IPS DF 6.9 (cell line): ENCODE measurements at places on chromosomes 7 and 10.

- no peaks in the 10 kb centered on the region for H3K27me3 ChIP-seq
- DNase-seq = no peak
- H3K27ac ChIP-seq = no peak overlapping the region
- H3K4me3 ChIP-seq = no peak overlapping the region
These were observed 23.9 kb downstream of the VSIR start for GRCh38 chr10:71749396-71749795.

DNA sequence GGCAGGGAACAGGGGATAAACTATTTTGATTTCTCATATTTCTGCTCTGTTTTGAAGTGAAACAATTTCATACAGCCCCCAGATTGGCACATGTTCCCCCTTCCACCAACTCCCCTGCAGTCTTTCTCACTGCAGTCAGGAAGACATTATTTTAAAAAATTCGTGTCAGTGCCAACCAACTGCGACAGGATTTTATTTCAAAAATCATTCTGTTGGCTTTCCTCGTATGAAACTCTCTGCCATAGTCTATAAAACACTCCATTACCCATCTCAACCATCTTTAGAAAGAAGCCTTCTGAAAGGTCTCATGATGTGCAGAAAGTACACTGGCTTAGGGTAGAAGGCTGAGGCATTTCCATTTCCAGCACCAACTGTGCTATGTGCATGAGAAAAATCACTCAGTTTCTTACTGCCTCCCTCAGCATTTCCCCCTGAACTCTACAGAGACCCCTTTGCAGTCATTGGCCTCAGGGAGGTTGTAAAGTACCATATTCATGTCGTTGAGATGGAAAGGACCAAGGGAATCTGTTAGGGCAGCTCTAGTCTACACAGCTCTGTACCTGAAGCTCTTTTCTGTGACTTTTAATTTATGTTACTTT lies 46.9 kb downstream of the STEAP1B start:
- H3K27ac ChIP-seq = no peak overlapping the region
- H3K4me3 ChIP-seq = no peak overlapping the region
- no peaks in the 10 kb centered on the region for H3K27me3 ChIP-seq
- H3K36me3 ChIP-seq = no peaks in the 10 kb centered on the region

DNA sequence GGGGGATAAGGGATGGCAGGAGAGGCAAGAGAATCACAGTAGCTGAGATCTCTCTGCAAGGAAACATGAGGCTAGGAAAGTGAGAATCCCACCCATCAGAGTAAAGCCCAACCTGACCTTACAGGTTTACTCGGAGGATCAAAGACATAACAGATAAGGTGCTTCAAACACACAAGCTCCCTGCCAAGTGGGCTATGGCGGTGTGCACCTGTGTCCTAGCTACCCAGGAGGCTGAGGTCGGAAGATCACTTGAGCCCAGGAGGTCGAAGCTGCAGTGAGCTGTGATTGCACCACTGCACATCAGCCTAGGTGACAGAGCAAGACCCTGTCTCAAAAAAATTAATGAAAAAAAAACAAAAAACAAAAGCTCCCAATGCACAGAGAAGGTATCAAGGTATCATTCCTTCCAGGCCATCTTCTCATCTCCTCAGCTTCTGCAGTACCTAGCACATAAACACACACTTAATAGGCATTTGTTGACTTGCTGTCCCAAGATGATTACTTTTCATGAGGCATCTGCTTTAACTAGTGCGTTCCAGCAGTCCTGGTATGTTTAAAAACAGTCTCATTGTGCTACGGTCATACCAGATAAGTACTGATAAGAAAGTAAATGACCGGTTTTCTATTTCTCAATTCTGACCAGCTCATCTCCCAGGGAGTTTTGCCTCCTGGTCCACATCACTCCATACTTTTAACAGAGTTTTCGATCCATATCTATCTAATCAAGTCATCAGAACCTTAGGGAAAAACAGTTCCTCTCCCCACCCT lies 13.3 kb downstream of the GNA12 start:
- H3K36me3 ChIP-seq = no peaks in the 10 kb centered on the region
- peaks cover 6% of the 10 kb centered on the region for H3K4me1 ChIP-seq
- DNase-seq = no peak

- no peak for DNase-seq
- no peak overlapping the region for H3K4me3 ChIP-seq
- no peaks in the 10 kb centered on the region for H3K36me3 ChIP-seq
- no peaks in the 10 kb centered on the region for H3K27me3 ChIP-seq
These were observed 18.0 kb downstream of the SLC25A13 start for GRCh38 chr7:96303686-96304443.

DNA sequence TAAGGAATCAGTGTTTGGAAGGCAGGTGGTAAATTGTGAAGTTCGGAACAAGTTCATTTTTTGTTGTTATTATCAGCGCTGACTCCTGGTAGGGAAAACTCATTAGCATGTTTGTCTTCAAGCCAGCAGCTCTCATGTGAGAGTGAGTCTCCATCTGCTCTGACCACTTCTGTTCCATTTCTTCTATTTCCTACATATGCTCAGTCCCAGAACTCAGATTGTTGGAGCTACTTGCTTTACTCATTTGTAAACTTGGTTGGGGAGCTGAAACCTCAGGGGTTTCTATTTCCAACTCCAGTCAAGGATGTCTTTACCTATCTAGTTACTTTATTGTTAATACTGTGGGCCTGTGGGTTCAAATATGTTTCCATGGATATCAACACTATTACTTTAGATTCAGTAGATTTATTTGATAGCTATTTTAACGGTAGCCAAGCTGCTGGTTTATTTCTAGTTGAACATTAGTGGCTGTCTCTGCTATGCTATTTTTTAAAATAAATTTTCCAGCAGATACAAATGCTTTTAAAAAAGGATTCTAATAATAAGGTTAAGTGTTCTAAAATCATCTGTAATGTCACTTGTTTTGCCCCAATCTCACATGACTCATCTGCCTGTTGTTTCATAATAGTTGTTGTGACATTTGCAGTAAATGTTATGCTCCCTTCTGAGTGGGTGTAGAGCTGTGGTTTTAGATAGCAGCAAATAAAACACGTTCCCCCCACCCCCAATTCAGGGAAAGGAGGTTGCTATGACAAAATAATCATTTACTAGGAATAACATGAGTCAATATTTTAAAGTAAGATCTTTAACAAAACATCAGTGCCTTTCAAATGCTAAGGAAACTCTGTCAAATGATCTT lies 143.3 kb downstream of the HDAC9 start:
- no peaks in the 10 kb centered on the region for H3K27me3 ChIP-seq
- no peak overlapping the region for H3K4me3 ChIP-seq
- H3K4me1 ChIP-seq = no peaks in the 10 kb centered on the region
- no peaks in the 10 kb centered on the region for H3K36me3 ChIP-seq
- DNase-seq = no peak
- no peak overlapping the region for H3K27ac ChIP-seq

- no peak overlapping the region for H3K4me3 ChIP-seq
- H3K27me3 ChIP-seq = no peaks in the 10 kb centered on the region
- H3K27ac ChIP-seq = no peak overlapping the region
- no peaks in the 10 kb centered on the region for H3K36me3 ChIP-seq
These were observed 269.0 kb upstream of the ETV1 start for GRCh38 chr7:14258441-14258840.

GRCh38 chr7:102287111-102287980 lies 678 bp downstream of the SH2B2 start:
- no peaks in the 10 kb centered on the region for H3K27me3 ChIP-seq
- DNase-seq = no peak
- no peak overlapping the region for H3K27ac ChIP-seq

DNA sequence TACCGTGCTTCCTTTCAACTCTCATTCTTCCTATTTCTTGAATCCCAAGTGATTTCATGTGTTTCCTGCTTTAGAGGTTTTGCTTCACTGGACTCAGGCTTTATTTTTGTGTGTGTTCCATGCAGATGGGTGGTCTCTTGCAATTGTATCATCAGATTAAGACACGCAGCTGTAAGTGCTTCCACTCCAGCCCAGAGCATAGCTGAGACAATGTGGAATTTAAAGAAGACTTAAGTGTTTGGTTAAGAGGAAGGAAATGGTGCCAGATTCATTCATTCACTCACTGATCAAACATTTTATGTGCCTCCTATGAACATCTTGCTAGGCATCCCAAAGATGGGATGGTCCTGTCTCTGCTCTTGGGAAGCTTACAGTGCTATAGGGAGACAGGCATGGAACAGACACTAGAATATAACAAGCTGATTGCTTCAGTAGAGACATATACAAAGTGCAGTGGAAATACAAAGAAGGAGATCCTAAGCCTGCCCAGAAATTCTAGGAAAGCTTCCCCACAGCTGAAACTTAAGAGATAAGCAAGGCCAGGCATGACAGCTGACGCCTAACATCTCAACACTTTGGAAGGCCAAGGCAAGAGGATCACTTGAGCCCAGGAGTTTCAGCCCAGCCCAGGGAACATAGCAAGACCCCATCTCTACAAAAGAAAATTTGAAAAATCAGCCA lies 46.1 kb upstream of the LRRC17 start:
- no peaks in the 10 kb centered on the region for H3K36me3 ChIP-seq
- H3K4me1 ChIP-seq = no peaks in the 10 kb centered on the region
- H3K4me3 ChIP-seq = no peak overlapping the region
- no peaks in the 10 kb centered on the region for H3K27me3 ChIP-seq

- no peak overlapping the region for H3K4me3 ChIP-seq
- no peak overlapping the region for H3K27ac ChIP-seq
- no peaks in the 10 kb centered on the region for H3K36me3 ChIP-seq
- H3K27me3 ChIP-seq = no peaks in the 10 kb centered on the region
- H3K4me1 ChIP-seq = no peaks in the 10 kb centered on the region
These were observed 31.4 kb upstream of the ZNF32 start for GRCh38 chr10:43680035-43680434.

GRCh38 chr10:81576336-81576735 lies 298.7 kb upstream of the NRG3 start:
- H3K4me1 ChIP-seq = no peaks in the 10 kb centered on the region
- no peak for DNase-seq
- no peak overlapping the region for H3K4me3 ChIP-seq
- H3K36me3 ChIP-seq = no peaks in the 10 kb centered on the region

- H3K27ac ChIP-seq = no peak overlapping the region
- H3K4me3 ChIP-seq = no peak overlapping the region
- DNase-seq = no peak
- no peaks in the 10 kb centered on the region for H3K36me3 ChIP-seq
These were observed 44.3 kb upstream of the PRKCQ start for GRCh38 chr10:6624392-6624791.

GRCh38 chr10:28939281-28940157 lies 262.2 kb downstream of the BAMBI start:
- peak overlapping the region; percentile 30; the same call in 1 of the 2 replicates for H3K4me3 ChIP-seq
- H3K27ac ChIP-seq = no peak overlapping the region
- peak; percentile 66 for DNase-seq
- no peaks in the 10 kb centered on the region for H3K4me1 ChIP-seq
- no peaks in the 10 kb centered on the region for H3K36me3 ChIP-seq

DNA sequence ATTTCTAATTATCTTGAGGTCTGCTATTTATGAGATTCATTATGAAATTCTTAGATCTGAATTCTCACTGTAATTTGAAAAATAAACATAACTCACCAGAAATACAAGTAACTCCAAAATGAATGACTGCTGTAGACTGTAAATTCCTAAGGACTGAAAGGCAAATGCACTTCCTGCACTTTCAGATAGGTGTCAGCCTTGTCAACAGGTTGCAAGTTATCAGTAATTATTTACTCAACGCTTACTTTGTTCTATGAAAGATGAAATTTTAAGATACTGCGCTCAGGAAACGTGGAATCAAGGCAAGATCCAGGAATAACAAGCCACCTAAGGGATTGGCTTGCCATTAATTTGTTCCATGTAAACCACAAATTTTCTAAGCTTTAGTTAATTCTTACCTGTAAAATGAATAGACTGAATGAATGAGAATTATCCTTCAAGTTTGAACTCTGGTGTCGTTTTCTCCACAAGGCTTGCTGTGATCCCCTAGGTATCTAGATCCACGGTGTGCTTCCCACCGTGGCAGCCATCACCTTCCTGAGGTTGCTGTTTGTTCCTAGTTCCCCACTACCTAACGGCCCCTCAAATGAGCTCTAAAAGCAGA lies 12.6 kb downstream of the DHX32 start:
- H3K36me3 ChIP-seq = peaks cover 7% of the 10 kb centered on the region
- no peak for DNase-seq
- no peaks in the 10 kb centered on the region; the same call in 1 of the 2 replicates for H3K4me1 ChIP-seq
- H3K27ac ChIP-seq = no peak overlapping the region
- H3K4me3 ChIP-seq = no peak overlapping the region

- DNase-seq = no peak
- H3K4me1 ChIP-seq = no peaks in the 10 kb centered on the region
- H3K27ac ChIP-seq = no peak overlapping the region
These were observed 80.9 kb upstream of the VWC2 start for GRCh38 chr7:49692516-49692915.

- no peak for DNase-seq
- H3K4me1 ChIP-seq = no peaks in the 10 kb centered on the region
- H3K27ac ChIP-seq = no peak overlapping the region
- no peak overlapping the region for H3K4me3 ChIP-seq
- H3K27me3 ChIP-seq = no peaks in the 10 kb centered on the region
These were observed 102.6 kb downstream of the VIPR2 start for GRCh38 chr7:159042103-159042502.

- H3K4me3 ChIP-seq = no peak overlapping the region
- H3K36me3 ChIP-seq = no peaks in the 10 kb centered on the region
- no peak overlapping the region for H3K27ac ChIP-seq
- H3K4me1 ChIP-seq = no peaks in the 10 kb centered on the region
- DNase-seq = no peak
These were observed 822 bp downstream of the SAMD9L start for GRCh38 chr7:93147363-93147762.

DNA sequence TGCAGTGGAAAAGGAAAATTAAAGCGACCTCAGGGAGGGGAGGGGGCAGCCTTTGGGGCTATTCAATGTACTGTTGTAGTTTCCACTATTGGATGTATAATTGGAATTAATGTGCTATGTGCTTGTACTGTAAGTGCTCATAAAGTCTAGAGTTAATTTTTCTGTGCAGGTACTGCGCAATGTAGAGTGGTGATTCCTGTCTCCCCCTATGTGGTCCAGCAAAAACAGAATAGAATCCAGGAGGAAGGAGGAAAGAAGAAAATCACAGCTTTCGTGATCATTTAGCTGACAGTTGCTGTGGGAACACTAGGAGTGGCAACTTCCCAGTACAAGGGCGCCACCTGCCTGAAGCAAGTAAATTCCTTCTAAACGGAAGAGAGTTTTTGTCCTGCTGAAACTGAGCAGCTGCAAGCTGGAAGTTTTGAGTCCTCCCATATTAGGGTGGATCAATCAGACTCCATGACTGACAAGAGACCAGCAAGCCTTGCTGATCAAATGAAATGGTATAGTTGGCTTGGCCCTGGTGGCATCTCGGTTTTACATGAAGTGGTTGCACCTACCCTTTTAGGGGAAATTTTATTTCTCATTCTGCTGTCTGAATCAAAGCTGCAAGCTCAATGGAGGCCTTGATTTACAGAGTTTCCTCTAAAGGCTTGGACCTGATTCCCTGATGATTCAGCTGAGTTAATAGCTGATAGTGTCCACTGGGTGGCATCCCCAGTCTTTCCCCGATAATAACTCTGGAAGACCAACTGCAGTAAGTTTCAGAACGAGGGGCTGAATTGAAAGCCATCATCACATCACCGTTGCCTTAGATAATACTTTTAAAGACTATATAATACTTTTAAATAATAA lies 299.8 kb downstream of the HGF start:
- no peaks in the 10 kb centered on the region for H3K36me3 ChIP-seq
- H3K27ac ChIP-seq = no peak overlapping the region
- H3K27me3 ChIP-seq = no peaks in the 10 kb centered on the region
- H3K4me3 ChIP-seq = no peak overlapping the region
- DNase-seq = peak; percentile 35

- no peak for DNase-seq
- H3K27ac ChIP-seq = no peak overlapping the region
- H3K27me3 ChIP-seq = no peaks in the 10 kb centered on the region
- H3K4me3 ChIP-seq = no peak overlapping the region
These were observed 50.4 kb upstream of the PPP2R2D start for GRCh38 chr10:131850383-131850870.

GRCh38 chr7:106425017-106425719 lies 140.4 kb upstream of the NAMPT start:
- no peak for DNase-seq
- no peaks in the 10 kb centered on the region for H3K36me3 ChIP-seq
- H3K4me3 ChIP-seq = no peak overlapping the region
